ENCODE measurements at places on chromosomes 2 and 18.

DNA sequence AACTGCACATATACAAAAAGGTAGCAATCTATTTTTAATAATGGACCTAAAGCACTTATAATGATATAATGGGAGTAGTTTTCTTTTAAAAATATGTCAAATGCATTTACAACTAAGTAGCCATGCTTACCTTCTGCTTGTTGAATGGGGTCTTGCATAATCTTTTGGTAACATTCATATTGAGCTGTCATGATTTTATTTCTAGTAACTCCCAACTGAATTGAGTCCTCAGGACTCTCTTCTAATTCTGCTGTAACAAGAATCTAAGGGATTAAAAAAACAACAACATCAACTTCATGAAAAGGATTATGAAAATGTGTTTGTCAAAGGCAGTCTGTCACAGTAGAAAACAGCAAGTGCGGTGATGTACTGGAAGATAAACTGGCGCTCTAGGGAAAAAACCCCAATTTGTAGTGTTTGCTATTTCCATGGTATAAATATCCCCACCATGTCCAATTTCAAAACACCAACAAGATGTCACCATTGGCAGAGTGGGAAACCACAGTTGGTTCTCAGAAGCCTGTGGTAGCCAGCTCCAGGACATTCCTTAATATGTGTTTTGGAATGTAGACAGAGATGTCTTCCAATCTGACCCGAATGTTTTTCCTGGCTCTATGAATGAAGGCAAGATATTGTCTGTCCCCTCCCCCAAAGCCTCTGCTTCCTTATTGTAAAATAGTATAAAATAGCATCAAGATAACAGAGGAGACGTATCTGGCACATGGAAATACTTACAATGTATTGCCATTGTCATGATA is 64.8 kb downstream of the CALCRL start:
- DNase-seq, result no peak

DNA sequence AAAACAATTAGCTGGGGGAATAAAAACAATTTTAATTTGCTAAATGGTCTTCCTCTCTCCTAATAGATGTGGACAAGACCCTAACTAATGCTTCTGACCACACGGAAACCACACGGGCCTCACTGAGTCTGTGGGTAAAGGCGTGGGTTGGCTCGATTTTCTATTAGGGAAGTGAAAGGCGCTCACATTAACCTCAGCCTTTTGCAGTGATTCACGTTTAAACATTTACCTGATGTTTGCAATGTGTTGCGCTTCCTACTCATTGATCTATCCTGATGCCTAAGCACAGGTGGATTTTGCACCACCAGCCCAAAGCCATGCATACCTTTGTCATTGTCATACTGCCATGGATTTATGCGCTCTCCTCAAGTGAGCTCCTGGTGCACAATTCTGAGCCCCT is 35.6 kb upstream of the NRP2 start:
- DNase-seq, result no peak

- DNase-seq, result no peak
Observed at GRCh38 chr2:179596018-179596417, 265.4 kb downstream of the ZNF385B start.

- DNase-seq, result no peak
Observed at GRCh38 chr2:6835467-6835866, 30.2 kb downstream of the CMPK2 start.

DNA sequence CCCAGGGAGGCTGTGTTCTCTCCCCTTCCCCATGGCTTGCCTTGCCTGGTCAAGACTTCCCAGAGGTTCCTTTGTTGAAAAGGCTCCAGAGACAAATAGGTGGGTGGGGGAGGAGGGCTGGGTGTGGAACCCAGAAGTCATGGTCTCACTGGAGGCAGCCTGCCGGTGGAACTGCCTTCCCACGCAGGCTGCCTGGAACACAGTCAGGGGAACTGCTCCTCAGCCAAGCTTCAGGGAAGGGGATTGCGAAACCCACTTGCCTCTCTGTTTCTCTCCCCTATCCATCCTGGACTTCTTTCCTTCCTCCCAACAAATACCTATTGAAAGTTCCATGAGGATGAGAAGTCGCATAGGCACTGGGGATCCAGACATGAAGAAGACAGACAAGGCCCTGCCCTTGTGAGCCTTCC is 31.6 kb downstream of the MARCO start:
- DNase-seq, result no peak

- no peak for DNase-seq
Observed at GRCh38 chr2:172090044-172090961, 5.0 kb downstream of the DLX1 start.

GRCh38 chr18:64244571-64244970 is 95.7 kb upstream of the LINC00305 start:
- DNase-seq, result no peak

All from G401 (cell line).